ENCODE measurements at places on chromosomes 5 and 9.

GRCh38 chr5:150487199-150488061 is 20.5 kb upstream of the NDST1 start:
- DNase-seq = peak; percentile 50

- no peak for DNase-seq
Observed at GRCh38 chr9:135969064-135969683, 8.0 kb upstream of the UBAC1 start.

DNA sequence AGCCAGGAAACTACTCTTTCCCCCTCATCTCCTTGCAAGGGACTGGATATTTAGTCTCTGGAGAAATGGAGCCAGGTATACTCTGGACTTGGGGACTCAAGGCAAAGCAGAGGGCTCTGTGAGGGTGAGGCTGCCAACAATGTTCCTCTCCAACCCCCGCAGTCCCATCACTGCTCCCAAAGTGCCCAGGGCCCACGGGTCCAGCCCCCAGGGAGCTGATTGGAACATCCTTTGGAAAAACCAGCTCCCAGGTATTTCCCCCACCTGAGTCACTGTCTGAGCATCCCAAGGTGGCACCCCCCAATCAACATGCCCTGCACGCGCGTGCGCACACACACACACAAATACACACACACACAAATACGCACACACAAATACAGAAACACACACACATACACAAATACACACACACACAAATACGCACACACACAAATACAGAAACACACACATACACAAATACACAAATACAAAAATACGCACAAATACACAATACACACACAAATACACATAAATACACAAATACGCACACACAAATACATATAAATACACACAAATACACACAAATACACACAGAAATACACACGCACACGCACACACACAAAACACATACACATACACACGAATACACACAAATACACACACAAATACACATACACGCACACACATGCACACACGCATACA is 137.4 kb downstream of the DAB2IP start:
- DNase-seq = no peak

GRCh38 chr5:5420251-5420650 is 2.2 kb upstream of the ICE1 start:
- no peak for DNase-seq

Data from ACHN (cell line).